ENCODE measurements at places on chromosomes 5 and 9. TPM values are rescaled to one million over a fixed set of nuclear protein-coding genes. Genes with fewer than 3 reads are reported as not detected.

DNA sequence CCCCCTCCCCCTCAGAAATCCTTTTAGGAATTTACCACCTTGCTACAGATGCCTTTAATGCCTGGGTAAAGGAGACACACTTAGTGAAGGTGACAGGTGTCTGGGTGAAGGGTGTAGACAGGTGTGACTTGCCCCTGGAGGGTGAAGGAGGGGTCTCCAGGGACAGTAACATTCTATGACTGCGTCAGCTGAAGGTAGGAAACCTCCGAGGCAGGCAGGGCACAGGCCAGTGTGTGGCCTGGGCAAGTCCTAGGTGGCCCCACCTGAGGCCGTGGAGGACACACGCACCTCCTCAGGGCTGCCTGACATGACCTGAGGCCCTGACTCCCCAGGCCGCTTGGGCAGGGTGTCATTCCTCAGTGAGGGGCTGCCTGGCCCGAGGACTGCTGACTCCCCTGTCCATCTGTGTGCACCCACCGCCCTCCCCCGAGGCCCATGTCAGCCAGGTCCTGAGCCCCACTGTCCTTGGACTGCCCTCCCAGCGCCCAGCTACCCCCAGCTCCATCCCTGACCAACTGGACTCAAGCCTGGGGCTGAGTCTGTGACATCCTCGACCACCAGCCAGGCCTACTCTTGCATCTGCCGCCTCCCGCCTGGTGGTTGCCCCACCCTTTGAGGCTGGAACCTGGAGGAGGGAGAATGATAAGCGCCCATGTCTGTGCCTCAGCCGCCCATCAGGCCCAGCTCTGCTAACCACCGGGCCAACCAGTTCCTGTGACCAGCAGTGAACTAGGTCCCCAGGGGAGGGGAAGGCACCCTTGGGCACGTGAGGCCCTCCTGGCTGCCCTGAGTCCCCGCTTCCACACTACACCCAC lies 18.4 kb downstream of the CARD19 start:
- peak; percentile 66 for DNase-seq

DNA sequence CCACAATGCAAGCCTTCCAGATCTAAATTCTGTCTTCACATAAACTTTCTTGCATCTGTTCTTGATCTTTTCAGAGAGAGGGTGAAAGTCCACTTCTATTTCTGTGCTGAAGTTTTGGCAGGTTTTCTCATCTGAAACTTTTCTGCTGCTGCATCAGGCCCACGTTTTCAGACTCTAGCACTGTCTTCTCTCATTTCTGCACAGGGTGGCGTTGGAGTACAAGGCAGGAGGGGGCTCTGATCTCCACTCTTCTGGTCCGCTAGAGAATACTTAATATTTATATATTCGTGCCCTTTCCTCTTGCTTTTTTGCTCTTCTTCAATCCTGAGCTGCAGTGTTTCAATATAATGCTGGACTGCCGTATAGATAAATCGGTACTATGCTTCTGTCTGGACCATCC lies 204.0 kb upstream of the PRDM9 start:
- no peak for DNase-seq

- DNase-seq, result peak; percentile 87
These were observed 128.1 kb downstream of the DAB2IP start for GRCh38 chr9:121779381-121780117.

DNA sequence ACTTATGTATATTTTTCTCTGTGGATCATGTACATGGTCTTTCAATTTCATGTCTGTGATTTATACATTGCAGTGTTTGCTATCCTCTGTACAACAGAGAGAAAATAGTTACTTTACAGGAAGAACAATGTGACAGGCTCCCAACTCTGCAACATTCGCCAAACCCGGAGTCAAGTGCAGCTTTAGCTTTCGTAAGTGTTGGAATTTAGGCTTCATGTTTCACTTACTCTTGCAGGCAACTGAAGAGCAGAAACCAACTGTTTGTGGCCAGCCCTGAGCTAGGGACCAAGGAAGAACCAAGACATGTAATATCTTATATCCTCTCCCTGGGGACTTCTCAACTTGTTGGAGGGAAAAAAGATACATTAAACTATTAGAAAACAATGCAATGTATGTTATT lies 147.9 kb downstream of the C5orf15 start:
- no peak for DNase-seq

DNA sequence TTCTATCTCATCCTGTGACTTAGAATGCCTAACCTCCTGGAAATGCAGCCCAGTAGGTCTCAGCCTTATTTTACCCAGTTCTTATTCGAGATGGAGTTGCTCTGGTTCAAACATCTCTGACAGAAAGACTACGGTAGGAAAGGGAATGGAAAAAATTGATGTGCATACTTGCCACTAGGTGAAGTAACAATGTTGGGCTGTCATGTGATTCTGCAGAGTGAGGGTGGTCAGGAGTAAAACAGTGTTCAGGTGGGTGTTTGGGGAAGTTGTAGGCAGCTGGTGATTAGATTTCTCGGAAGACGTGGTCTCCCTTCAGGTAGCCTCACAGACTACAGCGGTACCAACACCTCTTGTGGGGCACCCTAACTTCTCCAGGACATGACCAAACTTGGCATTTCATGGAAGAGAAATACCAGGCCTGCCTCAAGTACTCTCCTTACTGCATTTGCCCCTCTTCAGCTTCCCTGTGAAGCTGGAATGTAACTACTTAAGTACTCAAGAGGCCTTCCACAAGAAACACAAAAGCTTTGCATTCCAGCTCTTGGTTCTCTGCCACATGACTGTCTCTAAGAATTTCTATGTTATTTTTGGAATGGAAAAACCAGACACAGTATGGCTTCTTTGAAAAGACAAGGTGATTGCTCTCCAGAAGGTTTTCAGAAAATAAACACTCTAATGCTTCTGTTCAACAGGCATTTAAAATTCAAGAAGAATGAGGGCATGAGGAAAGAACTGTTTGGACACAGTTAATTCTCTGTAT lies 17.4 kb upstream of the ENTREP1 start:
- DNase-seq, result no peak

DNA sequence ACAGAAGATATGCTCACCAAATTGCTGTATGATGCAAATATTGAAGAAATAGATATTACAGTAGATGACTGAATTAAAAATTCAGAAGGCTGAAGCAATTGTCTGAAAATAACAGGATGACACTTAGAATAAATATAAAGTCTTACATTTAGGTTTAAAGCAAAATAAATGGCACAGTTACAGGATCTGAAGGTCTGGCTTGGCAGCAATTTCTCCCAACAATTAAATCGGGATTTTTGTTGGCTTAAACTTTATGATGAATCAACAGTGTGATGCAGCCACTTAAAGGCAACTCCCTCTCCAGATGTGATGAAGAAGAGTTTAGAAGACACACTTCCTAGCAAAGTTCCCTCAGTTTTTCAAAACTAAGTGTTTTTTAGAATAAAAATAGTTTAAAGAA lies 80.5 kb downstream of the NREP start:
- no peak for DNase-seq

- no peak for DNase-seq
These were observed 12.4 kb upstream of the RALGPS1 start for GRCh38 chr9:126902210-126902609.

GRCh38 chr9:38025166-38025565 lies 43.9 kb downstream of the SHB start:
- DNase-seq, result no peak

GRCh38 chr9:101437806-101438232 lies 2.2 kb upstream of the ALDOB start:
- peak; percentile 72 for DNase-seq

- DNase-seq, result no peak
These were observed 277.6 kb upstream of the ADAMTS16 start for GRCh38 chr5:4862500-4862899.

DNA sequence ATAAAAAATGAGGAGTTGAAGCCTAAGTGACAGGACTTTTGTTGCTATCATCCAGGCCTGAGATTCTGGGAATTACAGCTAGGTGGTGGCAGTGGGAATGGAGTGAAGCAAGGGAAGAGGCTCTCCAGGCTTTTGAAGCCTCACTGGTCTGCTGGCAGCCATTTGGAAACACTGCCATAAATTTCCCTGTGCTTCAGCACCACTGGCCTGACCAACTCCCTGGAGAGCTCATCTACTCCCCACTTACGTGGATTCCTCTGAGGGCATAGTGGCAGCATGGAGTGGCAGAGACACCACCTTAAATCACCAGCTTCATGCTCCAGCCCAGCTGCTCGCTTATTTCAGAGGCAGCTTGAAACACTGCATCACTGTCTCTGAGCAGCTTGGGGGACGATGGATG lies 518.2 kb downstream of the TLR4 start:
- no peak for DNase-seq

- no peak for DNase-seq
These were observed 61.7 kb downstream of the RFX3 start for GRCh38 chr9:3464033-3464638.

- no peak for DNase-seq
These were observed 94.1 kb downstream of the NFIB start for GRCh38 chr9:14219850-14220249.

DNA sequence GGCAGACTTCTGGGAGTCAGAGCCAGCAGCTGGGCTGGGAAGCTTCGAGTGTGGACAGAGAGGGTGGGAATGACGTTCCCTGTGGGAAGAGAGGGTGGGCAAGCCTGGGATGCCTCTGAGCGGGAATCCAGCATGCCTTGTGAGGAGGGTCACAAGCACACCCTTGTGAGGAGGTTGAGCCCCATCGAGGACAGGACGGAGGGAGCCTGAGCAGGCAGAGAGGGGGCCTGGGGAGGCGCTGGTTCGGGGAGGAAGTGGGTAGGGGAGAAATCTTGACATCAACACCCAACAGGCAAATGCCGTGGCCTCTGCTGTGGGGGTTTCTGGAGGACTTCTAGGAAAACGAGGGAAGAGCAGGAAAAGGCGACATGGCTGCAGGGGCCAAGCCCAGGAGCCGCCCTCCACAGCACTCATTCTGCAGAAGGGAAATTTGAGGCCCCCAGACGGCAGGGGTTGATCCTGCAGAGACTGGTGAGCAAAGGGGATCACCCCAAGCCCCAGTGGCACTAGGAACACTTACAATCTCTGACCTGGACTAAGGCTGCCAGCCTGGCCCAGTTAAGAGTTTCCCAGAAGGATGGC lies 1.1 kb upstream of the IL13 start:
- DNase-seq, result no peak

- peak; percentile 79 for DNase-seq
These were observed 3.3 kb downstream of the GPX3 start for GRCh38 chr5:151023651-151024050.

- DNase-seq, result no peak
These were observed 236.9 kb downstream of the GOLPH3 start for GRCh38 chr5:31937226-31937625.

DNA sequence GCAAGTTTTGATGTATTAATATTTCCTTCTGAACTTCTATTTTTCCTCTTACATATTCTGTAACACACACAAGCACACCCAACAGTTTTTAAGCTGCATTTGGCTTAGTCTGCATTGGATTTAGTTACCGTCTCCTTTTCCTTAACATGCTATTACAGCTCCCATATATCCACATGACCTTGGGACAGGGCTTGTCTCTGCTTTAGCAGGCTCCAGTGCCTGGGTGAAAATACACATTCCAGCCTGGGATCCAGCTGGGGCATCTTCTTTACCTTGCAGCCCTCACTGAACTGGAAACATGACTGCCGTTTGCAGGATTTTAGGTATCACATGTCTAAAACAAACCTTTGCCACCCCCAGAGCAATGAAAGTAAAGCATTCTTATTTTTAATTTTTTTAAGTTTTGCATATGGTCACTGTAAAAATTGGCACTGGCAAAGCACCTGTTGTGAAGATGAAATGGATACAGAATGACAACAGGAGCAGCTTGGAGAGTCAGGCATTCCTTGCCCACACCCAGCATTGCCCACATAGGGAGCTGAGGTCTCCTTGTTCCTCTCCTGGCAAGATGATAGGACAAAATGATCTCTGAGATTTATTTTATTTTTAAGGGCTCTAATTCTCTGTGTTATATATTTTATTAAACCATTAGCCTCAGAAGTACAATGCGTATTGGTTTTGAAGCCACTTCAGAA lies 4.0 kb downstream of the GADD45G start:
- no peak for DNase-seq

- no peak for DNase-seq
These were observed 57.9 kb downstream of the DOCK8 start for GRCh38 chr9:272251-273213.

- DNase-seq, result no peak
These were observed 278.1 kb downstream of the ICE1 start for GRCh38 chr5:5700549-5700948.

DNA sequence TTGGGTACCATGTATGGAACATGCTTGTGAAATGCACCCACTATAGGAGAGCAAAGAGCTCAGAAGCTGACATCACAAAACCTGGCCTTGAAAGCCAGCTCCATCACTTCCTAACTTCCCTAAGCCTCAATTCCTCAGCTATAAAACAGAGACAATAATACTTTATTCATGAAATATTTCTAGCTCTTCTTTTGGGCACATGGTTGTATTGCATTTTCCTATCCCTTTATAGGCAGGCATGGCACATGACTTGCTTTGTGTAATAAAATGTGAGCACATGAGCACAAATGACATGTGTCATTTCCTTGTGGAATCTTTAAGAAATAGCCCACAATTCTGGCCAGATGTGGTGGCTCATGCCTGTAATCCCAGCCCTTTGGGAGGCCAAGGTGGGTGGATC lies 18.5 kb downstream of the ZNF366 start:
- no peak for DNase-seq

GRCh38 chr5:91211997-91212713 lies 171.0 kb downstream of the ARRDC3 start:
- DNase-seq, result no peak

DNA sequence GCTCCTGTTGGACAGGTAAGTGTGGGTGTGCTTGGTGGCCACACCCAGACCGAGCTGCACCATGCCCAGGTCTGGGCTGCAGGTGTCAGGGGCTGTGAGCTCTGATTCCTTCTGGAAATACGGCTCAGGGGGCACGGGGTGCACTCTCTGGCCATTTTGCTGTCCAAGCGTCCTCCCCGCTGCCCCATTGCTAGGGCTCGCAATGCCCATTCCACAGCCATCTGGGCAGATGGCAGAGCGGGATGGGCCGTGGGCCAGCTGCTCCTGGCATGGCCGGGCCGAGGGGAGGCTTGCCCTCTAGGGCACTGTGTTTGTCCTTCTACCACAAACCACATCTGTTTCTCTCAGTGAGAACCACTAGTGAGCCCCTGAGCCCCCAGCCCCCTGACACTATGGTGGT lies 67.9 kb upstream of the RXRA start:
- no peak for DNase-seq

The SPOCK1 gene
- 104 TPM for total RNA-seq

The CSF2 gene
- total RNA-seq, result not detected

The CAMK2A gene
- 2.1 TPM for total RNA-seq

The FNIP1 gene
- total RNA-seq, result 49.9 TPM

The SPATA31C2 gene
- not detected for total RNA-seq

The PLCXD3 gene
- total RNA-seq, result 1.6 TPM

The ARSI gene
- 1.4 TPM for total RNA-seq

The CDKN2B-AS1 gene
- total RNA-seq, result 2.0 TPM

The CEL gene
- 1.1 TPM for total RNA-seq

The C9orf50 gene
- 1.2 TPM for total RNA-seq

The ANKHD1 gene
- 107 TPM for total RNA-seq

The GADD45G gene
- 15.0 TPM for total RNA-seq

The PROP1 gene
- total RNA-seq, result not detected

The WNK2 gene
- 16.0 TPM for total RNA-seq

The GGTA1 gene
- total RNA-seq, result 7.2 TPM

The ZNF782 gene
- 11.4 TPM for total RNA-seq

The ANKRD20A1 gene
- total RNA-seq, result 1.4 TPM

The HSPB3 gene
- total RNA-seq, result 17.4 TPM

The CLIC3 gene
- not detected for total RNA-seq

The TMEM171 gene
- not detected for total RNA-seq

The HTR4 gene
- total RNA-seq, result 5.0 TPM

Data from sigmoid colon (tissue), 7 donors.